Ovary (tissue), 10 donors: ENCODE measurements at places on chromosomes 2 and 18. TPM values are rescaled to one million over a fixed set of nuclear protein-coding genes. Genes with fewer than 3 reads are reported as not detected.

DNA sequence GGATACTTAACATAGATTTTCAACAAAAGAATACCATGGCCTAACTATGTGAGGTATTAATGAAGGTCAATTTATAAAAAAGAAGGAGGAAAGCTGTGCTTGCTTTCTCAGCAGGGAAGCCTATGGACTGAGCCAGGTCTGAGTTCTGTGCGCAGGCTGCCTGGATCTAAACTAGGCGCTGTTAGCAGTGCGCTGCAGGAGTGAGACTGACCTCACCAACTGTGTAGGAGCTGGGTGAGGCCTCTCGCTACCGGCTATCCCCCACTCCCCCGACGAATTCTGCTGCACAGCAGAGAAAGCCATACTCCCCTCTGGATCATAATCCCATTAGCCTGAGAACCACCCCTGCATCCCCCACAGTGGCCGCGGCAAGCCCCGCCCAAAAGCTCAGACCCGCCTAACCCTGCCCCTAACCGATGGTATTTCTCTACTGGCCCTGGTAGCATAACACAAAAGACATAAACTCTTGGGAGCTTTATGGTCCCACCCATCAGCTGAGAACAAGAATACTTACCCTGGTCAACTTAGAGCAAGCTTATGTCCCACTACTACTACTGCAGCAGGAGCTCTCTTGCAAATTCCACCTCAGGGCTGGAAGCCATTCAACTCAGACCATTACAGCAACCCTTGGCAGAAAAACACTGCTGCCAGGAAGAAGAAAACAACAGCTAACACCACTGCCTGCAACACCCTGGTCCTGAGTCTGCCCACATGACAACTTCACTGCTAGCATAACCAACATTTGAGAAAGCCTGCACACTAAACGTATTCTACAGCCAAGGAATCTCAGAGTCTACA, 28.0 kb downstream of the SULT1C2 start:
- DNase-seq = no peak

The KIAA1328 gene
- total RNA-seq = 16.9 TPM

GRCh38 chr2:108364676-108365297, 13.0 kb upstream of the SULT1C4 start:
- no peak for DNase-seq

- DNase-seq = no peak
These were observed 262.6 kb upstream of the THUMPD2 start for GRCh38 chr2:40041422-40042382.

GRCh38 chr2:159904127-159904958, 106.3 kb upstream of the CD302 start:
- DNase-seq = peak; percentile 21

DNA sequence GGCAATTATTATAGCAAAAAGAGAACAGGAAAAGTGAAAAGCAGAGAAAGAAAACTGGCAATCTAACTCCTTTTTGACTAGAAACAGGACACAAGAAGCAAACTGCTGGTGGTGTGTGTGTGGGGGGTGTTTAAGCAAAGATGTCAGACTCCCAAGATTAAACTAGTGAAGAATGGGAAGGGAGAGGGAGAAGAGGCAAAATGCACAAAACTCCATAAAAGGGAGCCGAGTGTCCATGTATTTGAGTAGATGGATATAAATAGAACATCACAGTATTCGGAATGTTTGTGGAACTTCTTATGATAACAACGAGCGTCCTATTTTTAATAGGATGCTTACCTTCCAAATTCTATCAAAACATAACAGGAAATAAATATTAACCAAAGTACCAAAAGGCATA, 179.8 kb upstream of the TRIB2 start:
- DNase-seq = no peak

DNA sequence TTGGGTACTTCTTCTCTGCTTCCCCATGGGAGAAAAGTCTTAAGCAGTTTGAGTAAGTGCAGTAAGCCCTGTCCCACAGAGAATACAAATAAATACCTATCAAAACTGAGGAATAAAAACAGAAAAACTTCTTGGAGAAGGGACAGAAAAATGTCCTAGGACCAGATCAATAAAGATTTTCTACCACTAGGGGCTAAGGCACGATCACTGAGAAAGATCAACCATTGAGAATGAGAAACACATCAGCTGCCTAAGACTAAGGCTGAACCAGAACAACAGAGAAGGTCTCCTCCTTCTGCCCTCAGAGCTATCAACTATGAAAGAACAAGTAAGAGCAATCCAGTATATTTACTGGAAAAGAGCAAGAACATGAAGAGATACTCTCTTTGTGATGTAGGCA, 763.6 kb upstream of the LRRTM1 start:
- DNase-seq = no peak

DNA sequence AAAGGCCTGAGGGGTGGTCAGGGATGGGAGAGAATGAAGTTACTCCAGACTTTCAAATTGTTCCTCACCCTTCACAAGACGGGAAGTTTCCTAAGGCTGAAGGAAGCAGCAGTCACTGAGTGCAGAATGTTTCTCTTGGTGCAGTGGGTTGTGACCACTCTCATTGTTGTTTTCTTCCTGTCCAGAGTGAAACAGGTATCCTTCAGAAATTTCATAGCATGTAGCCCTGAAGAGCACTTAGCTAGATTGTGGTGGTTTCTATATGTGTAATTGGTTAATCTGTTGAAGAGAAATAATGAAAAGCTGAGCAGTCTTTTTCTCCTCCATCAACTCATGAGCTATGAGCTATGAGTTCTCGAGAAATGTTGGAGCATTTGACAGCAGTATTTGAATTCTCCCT, 96.8 kb downstream of the GPD2 start:
- DNase-seq = no peak

DNA sequence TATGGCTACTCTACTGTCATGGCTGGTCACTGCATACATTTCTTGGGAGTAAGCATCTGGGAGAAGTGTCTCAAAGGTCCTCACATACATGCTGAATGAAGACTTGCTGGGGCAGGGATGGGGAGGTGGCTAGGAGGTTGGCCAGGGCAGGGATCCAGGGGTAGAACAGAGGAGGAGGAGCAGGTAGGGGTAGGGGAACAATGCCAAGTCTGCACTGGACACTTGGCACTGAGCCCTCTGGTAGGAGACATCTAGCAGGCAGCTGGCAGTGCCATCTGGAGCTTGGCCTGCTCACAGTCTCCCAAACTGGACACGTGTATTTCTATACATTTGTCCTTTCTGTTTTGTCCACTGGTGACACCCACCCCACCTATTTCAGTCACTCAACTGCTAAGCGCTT, 62.7 kb upstream of the REV1 start:
- DNase-seq = no peak

DNA sequence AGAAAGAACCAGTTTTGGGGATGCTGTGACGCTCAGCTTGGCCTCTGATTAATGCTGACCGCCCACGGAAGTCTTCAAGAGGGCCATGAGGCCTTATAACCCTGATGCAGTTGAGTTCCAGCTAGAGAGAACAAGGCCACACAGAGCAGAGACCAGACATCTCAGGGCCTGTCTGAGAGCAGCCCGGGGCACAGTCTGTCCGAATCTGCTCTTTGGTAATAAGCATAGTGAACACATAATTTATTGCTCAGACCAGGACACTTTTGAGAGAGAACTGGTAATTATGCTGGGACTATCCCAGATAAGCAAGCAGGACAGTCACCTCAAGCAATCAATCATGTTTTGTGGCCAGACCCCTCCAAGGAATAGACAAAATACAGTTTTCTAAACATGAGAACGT, 68.5 kb downstream of the STPG4 start:
- DNase-seq = peak; percentile 47

The NTSR2 gene
- total RNA-seq = 0.97 TPM

GRCh38 chr2:89829828-89830227, 1138.4 kb downstream of the RPIA start:
- no peak for DNase-seq

- no peak for DNase-seq
These were observed 48.4 kb downstream of the MTX2 start for GRCh38 chr2:176317623-176318065.

DNA sequence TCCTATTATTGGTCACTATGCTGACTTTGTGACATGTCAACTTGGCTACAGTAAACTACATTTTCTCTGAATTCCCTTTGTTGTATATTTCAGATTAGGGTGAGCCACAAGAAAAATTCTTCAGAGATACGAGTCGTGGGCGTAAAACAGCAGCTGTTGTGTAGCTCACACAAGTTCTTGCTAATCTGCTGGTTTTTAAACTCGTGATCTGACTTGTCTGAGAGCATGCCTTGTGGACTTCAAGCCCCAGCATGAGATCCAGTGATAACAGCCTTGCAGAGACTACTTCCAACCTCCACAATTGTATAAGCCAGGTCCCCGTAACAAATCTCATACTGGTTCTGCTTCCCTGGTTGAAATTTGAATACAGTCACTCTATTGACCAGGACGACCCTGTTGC, 259.8 kb upstream of the LYPD1 start:
- DNase-seq = no peak

The UGT1A8 gene
- not detected for total RNA-seq

- DNase-seq = no peak
These were observed 281.7 kb downstream of the CCDC85A start for GRCh38 chr2:56465491-56465890.

- DNase-seq = no peak
These were observed 14.4 kb upstream of the BBS5 start for GRCh38 chr2:169464882-169465281.

The NMUR1 gene
- 0.17 TPM for total RNA-seq

The SIX2 gene
- 0.13 TPM for total RNA-seq

The CRYBA2 gene
- not detected for total RNA-seq

DNA sequence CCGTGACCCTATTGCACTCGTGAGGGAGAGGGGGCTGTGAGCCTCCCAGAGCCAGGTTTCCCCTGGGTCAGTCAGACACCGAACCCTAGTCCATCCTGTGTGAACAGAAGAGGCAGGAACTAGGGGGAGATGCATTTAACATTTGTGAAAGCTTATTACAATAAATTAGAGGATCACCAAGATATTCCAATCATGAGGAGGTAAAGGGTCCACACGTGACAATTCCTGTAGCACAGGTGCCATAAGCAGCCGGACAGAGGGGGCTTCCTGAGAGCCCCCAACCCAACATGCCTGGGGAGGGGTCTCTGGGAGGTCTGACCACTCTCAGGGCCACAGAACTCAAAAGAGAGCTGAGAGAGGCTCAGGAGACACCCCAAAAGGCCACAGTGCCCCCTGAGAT, 93.3 kb downstream of the KCNF1 start:
- DNase-seq = no peak

GRCh38 chr18:28846958-28847357, 670.0 kb upstream of the CDH2 start:
- DNase-seq = no peak

The EDAR gene
- total RNA-seq = not detected

GRCh38 chr2:27863146-27863545, 27.0 kb downstream of the RBKS start:
- no peak for DNase-seq

The CAPN13 gene
- not detected for total RNA-seq

GRCh38 chr2:187774551-187775071, 220.4 kb upstream of the TFPI start:
- no peak for DNase-seq

The UGGT1 gene
- 28.4 TPM for total RNA-seq

GRCh38 chr2:198518935-198519334, 714.5 kb downstream of the PLCL1 start:
- DNase-seq = no peak

DNA sequence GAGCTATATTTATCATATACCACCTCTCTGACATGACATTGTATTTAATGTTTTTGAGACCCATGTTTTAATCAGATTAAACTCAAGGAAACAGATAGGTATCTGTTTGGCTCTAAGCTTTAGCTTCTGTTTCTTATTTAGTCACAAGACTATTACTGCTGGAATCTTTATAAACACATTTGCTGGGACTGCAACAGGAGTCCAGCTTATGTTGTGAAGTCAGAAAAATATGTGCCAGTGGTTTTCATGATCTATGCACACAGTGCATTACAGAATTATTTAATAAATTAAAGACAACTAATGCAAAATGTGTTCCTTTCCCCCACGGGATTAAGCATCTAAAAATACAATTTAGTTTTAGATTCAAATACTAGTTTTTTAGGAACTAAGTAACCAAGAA, 338.9 kb downstream of the ZEB2 start:
- DNase-seq = no peak

The CHST10 gene
- 14.8 TPM for total RNA-seq

The FBLN7 gene
- total RNA-seq = 0.36 TPM

The MTLN gene
- 45.5 TPM for total RNA-seq

The ATOH8 gene
- total RNA-seq = 18.7 TPM

- DNase-seq = no peak
These were observed 1.5 kb downstream of the LOXL3 start for GRCh38 chr2:74551942-74552913.

The MAP3K19 gene
- not detected for total RNA-seq

DNA sequence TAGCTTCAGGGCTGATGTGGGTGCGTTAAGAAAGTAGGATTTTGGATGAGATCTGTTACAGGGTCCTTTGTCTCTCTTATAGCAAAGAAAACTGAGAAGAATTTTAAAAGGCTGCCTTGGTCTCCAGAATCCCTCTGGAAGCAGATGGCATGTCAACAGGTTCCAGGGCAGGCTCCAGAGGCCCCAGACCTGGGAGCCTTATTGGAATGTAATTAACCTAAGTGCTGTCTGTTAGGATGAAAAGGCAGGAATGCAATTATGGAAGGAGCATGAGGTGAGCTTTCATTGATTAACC, 97.2 kb upstream of the PKDCC start:
- DNase-seq = no peak

The DNER gene
- total RNA-seq = 0.17 TPM

The TTR gene
- not detected for total RNA-seq

The TMEFF2 gene
- total RNA-seq = 0.10 TPM

DNA sequence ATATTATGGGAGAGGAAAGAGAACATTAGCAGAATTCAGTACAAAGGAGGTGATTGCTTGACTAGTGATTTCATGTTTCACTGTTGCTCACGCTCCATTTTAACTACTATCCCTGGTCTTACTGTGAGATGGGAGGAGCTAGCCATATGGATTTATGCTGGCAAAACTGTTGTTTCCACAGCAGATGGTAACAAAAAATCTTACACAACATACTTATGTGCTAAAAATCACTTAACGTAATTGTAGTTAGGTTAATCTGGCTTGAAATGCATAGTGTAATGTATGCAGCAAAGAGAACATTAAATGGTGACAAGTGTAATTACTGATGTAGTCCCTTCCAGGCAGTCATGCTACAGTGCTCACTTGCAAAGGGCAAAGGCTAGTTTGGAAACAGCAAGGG, 155.6 kb upstream of the LYPD1 start:
- no peak for DNase-seq

The HMSD gene
- total RNA-seq = not detected
